Endothelial cell of umbilical vein (primary cell): ENCODE measurements at places on chromosomes 5 and 9. TPM values are rescaled to one million over a fixed set of nuclear protein-coding genes. Genes with fewer than 3 reads are reported as not detected.

Gene ACOT12
- total RNA-seq = not detected in 2 replicates

GRCh38 chr5:167867281-167867680 lies 424.2 kb upstream of the WWC1 start:
- no peak for DNase-seq

DNA sequence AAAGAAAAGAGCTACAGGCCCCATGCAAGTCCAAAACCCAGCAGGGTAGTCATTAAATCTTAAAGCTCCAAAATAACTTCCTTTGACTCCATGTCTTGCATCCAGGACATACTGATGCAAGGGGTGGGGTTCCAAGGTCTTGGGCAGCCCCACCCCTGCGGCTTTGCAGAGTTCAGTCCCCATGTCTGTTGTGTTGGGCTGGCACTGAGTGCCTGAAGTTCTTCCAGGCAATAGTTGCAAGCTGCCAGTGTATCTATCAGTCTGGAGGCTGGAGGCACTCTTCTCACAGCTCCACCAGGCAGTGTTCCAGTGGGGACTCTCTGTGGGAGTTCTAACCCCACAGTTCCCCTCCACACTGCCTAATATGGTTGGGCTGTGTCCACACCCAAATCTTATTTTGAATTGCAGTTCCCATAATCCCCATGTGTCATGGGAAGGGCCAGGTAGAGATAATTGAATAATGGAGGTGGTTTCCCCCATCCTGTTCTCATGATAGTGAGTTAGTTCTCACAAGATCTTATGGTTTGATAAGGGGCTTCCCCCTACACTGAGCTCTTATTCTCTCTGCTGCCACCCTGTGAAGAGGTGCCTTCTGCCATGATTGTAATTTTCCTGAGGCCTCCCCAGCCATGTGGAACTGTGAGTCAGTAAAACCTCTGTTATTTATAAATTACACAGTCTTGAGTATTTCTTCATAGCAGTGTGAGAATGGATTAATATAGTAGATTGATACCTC lies 237.5 kb upstream of the ADRA1B start:
- DNase-seq = no peak

DNA sequence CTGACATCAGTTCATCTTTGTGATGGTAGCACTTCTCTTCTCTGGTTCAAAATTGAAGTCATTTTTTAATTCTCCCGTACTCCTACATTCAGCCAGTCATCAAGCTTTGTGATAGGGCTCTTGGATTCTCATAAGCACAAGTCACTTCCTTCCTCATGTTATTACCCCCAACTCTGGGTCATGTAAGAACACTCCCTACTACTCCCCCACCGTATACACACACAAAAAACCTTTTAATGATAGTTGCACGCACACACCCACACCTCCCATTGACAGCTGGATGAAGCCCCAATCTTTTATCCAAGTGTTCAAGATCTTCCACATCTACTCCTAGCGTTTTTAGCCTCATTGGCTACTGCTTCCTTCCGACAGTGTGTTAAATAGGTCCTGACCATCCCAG lies 16.8 kb downstream of the KDM3B start:
- DNase-seq = peak; percentile 40

DNA sequence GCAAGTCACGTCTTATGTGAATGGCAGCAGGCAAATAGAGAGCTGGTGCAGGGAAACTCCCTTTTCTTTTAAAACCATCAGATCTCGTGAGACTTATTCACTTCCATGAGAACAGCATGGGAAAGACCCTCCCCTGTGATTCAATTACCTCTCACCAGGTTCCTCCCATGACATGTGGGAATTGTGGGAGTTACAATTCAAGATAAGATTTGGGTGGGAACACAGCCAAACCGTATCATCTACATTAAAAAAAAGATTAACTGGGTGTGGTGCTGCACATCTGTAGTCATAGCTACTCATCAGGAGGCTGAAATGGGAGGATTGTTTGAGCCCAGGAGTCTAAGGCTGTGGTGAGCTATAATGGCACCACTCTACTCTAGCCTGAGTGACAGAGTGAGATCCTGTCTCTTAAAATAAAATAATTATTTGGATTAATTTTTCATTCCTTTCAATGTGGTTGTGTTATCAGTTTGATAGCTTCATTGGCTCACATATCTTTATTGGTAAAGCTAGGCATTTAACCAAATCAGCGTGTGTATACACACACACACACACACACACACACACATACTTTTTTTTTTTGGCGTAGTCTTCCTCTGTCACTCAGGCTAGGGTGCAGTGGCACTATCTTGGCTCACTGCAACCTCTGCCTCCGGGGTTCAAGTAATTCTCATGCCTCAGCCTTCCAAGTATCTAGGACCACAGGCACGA lies 21.8 kb downstream of the DENND4C start:
- DNase-seq = no peak
